ENCODE measurements at places on chromosomes 16 and 17. TPM values are rescaled to one million over a fixed set of nuclear protein-coding genes. Genes with fewer than 3 reads are reported as not detected.

Gene SGCA
- 15.4 TPM for total RNA-seq

DNA sequence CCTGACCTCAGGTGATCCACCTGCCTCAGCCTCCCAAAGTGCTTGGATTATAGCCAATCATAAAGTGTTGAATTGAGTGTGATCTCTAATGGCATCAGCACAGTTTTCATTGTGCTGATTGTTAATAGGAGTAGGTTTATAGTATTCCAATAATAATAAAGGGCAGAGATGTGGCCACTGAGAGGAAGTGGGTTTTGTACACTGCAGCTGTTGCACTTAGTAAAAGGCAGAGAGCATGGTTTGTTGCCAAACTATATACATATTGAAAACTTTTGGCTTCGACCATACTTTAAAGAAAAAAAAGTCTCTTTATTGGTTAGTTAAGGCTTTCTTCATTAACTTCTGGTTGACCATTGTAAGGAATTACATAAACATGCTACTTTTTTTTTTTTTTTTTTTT is 185.9 kb downstream of the CDK5R1 start:
- no peak for DNase-seq

DNA sequence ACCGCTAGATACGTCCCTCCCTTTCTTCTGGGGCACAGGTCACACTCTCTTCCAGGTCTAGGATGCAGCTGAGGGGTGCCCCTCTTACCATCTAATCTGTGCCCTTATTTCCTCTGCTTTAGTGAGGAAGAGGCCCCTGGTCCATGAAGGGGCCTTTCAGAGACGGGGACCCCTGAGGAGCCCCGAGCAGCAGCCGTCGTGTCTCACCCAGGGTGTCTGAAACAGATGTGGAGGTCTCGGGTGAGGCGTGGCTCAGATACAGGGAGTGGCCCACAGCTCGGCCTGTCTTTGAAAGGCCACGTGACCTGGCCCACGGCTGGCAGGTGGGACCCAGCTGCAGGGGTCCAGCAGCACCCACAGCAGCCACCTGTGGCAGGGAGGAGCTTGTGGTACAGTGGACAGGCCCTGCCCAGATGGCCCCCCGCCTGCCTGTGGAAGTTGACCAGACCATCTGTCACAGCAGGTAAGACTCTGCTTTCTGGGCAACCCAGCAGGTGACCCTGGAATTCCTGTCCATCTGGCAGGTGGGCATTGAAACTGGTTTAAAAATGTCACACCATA is 15.6 kb downstream of the SCGB1C2 start:
- DNase-seq, result no peak

GRCh38 chr17:3903881-3904290 is 11.0 kb upstream of the CAMKK1 start:
- no peak for DNase-seq

Gene ZNF232
- total RNA-seq, result 9.1 TPM

Gene AMFR
- total RNA-seq, result 120 TPM

DNA sequence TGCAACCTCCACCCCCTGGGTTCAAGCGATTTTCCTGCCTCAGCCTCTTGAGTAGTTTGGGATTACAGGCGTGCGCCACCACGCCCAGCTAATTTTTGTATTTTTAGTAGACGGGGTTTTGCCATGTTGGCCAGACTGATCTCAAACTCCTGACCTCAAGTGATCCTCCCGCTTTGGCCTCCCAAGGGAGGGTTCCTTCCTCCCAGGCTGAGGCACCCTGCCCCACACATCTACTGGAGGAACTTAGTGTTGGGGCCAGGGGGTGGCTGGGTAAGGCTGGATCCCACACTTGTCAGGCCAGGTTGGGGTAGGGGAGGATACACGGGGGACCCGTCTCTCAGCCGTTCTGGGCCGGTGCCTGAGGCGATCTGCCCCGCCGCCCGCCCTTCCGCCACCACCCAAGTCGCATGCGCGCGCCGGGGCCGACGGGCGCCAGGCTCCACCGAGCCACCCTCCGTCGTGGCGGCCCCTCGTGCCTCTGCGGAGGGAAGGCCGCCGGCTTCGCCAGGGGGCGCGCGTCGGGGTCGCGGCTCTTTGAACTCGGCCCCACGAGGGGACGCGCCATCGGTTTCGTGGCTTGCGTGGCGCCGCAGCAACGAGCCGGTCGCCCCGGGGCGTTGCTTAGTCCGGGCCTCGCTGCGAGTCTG is 15.9 kb downstream of the GRB7 start:
- no peak for DNase-seq

All from urinary bladder (tissue), 4 donors.